ENCODE measurements at places on chromosomes 3 and 15.

- DNase-seq, result no peak
These were observed 3.1 kb downstream of the ANXA2 start for GRCh38 chr15:60394689-60395097.

DNA sequence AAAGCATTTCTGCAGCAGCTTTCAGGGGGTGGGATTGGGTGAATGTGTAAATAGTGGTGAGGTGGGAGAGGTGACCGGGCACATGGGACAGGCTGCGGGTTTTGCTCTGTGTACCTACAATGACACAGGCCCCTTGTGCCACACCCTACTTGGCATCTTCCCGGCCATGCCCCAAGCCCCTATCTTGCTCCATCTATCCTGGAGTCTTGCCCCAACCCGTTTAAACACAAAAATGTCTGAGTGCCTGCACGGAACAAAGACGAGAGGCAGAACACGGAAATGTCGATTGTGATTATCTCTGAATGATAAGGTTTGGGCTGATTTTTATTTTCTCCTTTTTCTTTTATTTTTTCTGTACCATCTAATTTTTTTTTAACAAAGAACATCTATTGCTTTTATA, 46.0 kb upstream of the SLC6A1 start:
- no peak for DNase-seq

GRCh38 chr3:126476166-126477060, 722 bp upstream of the ZXDC start:
- DNase-seq, result peak; percentile 56

DNA sequence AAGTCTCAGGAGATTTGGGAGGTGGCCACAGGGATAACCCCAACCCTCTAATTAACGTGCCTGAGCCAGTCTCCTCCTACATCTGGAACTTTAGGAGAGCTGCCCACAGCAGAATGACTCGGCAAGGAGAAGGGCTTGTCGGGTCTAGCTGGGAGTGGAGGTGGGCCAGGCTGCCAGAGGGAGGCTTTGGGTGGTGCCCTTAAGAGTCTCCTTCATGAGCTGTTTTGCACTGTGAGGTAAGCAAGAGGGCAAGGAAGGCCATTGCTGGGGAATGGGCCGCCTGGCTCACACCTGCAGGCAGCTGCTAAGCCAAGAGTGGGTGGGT, 3.6 kb upstream of the TNK2 start:
- DNase-seq, result no peak

DNA sequence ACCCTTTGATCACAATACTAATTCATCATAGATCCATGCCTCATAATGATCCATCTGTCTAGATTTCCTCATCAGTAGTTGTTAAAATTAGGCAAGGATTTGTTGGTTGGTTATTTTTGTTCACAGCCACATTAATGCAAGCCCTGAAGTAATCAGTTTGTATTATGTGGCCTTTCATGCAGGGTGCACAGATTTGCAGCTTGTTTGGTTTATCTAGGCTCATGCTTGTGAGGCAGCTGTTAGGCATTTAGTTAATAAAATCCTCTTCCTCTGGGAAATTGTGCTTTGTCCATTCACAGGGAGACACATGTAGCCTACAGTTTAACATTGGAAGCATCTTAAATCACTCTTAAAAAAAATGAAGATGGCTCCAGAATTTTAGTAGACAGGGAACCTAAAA, 162.8 kb upstream of the ZNF385D start:
- no peak for DNase-seq

- no peak for DNase-seq
These were observed 34.4 kb downstream of the CA12 start for GRCh38 chr15:63347074-63347857.

DNA sequence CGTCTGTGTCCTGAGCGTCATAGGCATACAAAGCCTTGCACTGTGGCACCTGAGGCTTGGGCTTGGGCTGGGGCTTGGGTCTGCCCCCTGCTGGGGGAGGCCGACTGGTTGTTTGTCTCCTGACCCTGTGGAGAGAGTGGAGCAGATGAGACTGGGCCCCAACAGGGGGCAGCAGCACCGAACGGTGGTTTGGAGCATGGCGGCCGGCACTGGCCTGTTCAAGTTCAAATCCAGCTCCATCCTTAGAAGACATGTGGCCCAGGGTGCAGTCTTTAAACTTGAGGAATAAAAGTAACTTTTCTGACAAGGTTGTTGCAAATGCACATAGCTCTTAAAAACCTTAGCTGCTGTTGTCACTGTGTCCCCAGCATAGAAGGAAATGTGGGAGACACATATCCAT, 33.3 kb downstream of the CCNB2 start:
- DNase-seq, result no peak

DNA sequence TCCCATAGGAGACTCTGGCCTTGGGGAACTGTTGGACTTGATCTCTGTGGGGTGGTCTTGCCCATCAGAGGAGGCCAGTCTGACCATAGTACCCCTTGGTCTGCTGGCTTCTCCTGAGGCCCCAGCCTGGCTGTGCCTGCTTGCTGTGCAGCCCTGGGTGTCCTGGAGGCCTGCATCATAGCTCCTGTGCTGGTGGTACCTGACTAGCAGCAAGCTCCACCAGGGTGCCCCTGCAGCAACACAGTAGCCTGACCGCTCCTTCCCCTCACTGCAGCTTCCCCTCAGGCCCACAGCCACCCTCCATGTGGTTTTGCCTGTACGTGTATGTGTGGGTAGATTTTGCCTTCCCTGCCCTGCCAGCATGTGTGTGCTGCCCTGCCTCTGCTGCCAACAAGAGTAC, 85.6 kb upstream of the TTC14 start:
- DNase-seq, result no peak

- DNase-seq, result no peak
These were observed 278.5 kb upstream of the UMPS start for GRCh38 chr3:124451630-124452317.

DNA sequence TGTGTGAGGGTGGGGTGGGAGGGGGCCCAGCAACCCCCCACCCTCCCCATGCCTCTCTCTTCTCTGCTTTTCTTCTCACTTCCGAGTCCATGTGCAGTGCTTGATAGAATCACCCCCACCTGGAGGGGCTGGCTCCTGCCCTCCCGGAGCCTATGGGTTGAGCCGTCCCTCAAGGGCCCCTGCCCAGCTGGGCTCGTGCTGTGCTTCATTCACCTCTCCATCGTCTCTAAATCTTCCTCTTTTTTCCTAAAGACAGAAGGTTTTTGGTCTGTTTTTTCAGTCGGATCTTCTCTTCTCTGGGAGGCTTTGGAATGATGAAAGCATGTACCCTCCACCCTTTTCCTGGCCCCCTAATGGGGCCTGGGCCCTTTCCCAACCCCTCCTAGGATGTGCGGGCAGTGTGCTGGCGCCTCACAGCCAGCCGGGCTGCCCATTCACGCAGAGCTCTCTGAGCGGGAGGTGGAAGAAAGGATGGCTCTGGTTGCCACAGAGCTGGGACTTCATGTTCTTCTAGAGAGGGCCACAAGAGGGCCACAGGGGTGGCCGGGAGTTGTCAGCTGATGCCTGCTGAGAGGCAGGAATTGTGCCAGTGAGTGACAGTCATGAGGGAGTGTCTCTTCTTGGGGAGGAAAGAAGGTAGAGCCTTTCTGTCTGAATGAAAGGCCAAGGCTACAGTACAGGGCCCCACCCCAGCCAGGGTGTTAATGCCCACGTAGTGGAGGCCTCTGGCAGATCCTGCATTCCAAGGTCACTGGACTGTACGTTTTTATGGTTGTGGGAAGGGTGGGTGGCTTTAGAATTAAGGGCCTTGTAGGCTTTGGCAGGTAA, 8.1 kb downstream of the FAM131A start:
- DNase-seq, result no peak

DNA sequence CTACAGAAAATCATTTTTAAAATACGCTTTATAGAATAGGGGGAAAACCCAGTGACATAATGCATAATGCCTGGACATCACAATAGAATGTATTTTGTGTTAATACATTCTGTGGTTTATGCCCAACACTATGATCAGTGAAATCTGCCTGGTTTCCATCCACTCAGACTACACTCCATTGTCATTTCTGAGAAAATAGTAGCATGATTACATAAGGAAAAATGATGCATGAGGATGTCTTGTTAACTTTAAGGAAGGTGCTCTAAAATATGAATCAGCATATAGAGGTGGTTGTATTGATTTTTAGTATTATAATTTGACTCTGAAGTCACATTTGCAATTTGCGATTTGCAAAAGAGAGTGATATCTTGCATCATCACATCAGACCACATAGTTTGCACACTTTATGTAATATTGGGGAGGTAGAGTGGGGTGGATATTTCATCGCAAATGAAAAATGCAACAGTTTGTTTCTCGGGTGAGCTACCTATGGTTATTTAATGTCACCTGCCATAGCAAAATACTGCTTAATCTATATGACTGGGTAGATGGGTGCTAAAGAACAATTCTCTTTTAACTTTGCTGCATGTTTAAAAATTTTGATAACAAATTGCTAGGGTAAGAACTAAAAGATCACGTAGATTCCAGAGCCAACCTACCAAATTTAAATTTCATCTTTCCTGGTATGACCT, 403.9 kb downstream of the IL5RA start:
- no peak for DNase-seq

DNA sequence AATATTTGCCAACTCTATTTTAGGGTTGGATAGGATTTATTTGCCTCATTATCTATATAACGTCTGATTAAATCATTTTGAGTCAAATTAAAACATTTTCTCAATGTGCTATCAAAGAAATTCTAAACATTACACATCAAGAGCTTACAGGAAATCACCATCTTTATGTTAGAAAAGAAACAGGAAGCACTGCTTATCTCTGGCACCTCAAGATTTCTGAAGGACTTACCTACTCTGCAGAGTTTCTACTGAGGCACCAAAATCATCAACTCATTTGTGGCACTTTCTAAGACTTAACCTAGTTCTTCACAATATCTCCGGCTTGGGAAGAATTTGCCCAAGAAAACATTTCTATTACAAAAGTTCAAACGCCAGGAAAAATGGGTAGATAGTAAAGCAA, 181.3 kb upstream of the EOMES start:
- DNase-seq, result no peak

DNA sequence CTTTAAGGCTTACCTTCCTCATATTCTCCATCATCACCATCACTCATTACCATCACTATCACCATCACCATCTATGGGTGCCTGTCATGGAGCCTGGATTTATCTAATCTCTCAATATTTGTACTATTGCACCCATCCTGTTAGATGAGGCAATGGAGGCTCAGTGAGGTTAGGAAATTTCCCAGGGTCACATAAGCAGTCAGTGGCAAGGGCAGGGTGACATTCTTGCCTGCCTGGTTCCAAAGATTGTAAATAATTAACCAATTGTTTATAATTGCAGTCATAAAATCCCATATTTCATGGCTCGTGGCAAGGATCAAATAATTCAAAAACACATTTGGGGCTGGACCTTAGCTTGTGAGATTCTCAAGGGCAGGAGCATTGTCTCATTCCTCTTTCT, 55.2 kb downstream of the MGLL start:
- DNase-seq, result no peak

DNA sequence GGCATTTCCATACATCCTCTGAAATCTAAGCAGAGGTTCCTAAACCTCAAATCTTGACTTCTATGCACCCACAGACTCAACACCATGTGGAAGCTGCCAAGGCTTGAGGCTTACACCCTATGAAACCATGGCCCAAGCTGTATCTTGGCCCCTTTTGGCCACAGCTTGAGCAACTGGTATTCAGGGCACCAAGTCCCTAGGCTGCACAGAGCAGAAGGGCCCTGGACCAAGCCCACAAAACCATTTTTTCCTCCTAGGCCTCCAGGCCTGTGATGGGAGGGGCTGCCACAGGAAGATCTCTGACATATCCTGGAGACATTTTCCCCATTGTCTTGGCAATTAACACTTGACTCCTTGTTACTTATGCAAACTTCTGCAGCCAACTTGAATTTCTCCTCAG, 54.4 kb upstream of the IL12A start:
- DNase-seq, result no peak

DNA sequence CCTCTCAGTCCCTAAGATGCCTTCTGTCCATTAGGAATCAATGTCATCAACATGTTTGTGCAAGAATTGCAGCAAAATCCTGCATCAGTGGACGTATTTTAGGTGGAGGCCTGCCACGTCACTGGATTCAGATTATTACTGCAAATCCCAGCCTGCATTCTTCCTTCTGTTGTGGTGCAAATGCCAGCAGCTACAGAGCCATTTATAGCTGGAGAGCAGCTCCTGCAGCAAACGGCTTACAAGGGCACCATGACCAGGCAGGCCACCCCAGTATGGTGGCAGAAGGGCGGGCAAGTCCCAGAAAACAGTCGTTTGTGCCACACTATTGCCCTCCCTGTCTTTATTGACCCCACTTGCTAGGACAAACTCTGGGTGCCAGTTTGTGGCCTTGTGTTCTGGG, 74.7 kb downstream of the SNRK start:
- DNase-seq, result no peak

DNA sequence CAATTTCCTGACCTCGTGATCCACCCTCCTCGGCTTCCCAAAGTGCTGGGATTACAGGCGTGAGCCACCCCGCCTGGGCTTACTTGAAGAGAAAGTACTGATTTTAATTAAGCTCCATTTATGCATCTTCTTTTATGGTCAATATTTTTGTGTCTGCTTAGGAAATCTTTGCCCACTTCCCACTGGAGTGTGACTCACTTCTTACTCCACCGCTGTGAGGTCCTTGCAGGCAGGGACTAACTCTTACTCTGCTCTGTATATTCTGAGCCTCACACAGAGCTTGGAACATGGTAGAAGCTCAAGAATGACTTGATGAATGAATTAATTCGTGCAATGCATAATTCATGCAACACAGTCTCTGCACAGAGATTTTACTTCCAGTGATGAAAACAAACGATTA, 2.9 kb upstream of the TM4SF19 start:
- no peak for DNase-seq

DNA sequence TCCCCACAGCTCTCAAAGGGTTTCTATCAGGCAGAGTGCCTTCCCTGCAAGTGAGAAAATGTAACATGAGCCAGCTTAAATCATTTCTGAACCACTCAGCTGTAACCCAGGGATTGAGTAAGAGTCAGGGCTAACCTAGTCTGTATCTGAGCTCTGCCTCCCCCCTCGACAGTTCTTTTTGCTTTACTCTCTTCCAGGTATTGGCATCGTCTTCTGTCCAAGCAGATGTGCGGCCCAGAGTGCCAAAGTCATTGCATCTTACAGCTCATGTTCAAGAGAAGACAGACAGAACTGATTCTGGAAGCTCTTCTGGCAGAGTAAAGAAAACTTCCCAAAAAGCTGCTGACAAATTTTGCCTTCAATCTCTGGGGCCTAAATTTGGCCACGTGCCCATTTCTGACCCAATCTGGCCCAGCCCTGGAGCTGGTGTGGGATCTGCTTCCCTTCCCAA, 74.8 kb downstream of the ABHD5 start:
- no peak for DNase-seq

DNA sequence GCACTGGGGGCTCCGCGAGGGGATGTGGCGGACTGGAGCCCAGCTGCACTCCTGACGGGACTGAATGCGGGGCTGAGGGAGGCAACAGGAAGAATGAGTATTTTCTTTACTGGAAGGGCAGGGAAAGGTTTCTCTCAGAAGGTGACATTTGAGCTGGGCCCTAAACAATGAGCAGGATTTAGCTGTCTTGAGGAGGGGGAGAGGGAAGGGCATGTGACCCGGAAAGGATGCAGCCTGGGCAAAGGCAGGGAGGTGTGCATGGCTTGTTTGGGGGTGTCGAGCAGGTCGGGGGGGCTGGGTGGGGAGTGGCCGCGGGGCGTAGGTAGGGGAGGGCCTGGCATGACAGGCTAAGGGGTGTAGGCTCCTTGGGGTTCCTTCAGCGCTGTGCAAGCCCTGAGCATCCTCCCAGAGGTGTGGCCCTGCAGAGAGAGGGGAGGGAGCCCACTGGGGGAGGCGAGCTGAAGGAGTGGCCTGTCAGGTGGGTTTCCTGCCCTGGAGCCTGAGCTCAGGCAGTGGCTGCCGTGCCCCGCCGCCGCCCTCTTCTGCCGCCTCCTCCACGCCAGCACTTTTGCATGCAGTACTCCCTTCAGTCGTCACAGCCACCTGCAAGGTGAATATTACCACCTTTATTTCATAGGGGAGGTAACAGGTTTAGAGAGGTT, 17.2 kb upstream of the ANKDD1A start:
- DNase-seq, result no peak

Measured in NCI-H1417 treated with DMSO at 0.1 percent for 48 hours (cell line).